NCI-H526 (cell line): ENCODE measurements at places on chromosomes 3 and 15.
A peak's percentile ranks its signal among the peaks of the same experiment; 100 is the strongest.

GRCh38 chr15:83112233-83112955 lies 4.9 kb downstream of the TM6SF1 start:
- no peak for DNase-seq

- no peak for DNase-seq
Observed at GRCh38 chr3:127761441-127761801, 60.9 kb downstream of the MGLL start.

DNA sequence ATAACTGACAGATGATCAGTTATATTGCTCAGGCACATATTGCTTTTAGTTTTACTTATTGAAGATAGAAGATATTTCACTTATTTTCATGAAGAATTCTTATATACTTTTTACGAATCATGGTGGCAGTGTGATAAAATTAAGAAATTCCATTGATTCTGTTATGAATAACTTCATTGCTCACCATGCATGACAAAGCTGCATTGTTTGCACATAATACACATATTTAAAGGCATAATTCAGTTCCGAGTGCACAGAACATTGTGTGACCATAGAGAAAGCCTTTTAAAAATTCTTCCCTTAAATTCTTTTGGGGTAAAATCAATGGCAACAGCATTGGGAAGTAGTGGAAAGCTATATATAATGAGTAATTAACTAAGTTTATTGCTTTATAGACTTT lies 82.5 kb upstream of the NAALADL2 start:
- DNase-seq: no peak

DNA sequence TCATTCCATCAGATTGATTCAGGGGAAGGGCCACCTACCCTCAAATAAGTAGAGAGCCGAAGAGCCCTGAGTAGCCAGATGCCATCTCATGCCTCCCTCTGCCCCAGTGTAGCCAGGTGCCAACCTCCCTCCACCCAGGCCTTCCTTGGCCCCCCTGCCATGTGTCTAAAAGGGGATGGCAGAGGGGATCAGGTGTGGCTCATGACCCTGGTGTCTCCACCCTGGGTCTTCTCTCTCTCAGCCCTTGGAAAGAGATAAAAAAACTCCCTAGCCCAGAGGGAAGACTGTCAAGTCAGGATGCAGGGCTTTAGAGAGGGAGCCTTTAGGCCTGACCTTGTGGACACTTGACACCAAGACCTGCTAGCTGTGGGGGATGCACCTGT lies 5.2 kb downstream of the GRM2 start:
- no peak for DNase-seq

DNA sequence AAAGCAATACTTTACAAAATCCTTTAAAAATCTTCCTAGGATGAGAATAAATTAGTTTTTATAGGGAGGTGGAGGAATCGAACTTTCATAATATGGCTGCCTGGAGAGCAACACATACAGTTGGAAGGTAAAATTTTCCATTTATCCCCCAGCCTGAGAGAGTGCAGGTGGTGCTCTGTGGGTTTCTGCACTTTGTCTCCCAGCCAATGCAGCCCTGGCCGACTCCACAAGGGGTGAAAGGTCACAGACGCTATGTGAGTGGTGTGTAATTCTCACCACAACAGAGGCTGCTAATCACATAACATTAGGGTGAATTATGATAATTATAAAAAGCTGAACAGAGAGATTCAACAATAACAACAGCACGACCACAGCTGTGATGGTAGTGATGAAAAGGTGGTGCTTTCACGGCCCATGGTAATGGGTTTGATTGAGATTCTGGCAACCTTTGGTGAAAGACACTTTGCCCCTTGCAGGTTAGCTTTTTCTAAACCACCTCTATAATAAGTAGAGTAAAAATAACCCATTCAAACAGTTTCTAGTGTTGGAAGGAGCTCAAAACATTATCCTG lies 30.1 kb upstream of the NANOGP8 start:
- no peak for DNase-seq

- no peak for DNase-seq
Observed at GRCh38 chr15:71290881-71291635, 175.8 kb downstream of the THSD4 start.

DNA sequence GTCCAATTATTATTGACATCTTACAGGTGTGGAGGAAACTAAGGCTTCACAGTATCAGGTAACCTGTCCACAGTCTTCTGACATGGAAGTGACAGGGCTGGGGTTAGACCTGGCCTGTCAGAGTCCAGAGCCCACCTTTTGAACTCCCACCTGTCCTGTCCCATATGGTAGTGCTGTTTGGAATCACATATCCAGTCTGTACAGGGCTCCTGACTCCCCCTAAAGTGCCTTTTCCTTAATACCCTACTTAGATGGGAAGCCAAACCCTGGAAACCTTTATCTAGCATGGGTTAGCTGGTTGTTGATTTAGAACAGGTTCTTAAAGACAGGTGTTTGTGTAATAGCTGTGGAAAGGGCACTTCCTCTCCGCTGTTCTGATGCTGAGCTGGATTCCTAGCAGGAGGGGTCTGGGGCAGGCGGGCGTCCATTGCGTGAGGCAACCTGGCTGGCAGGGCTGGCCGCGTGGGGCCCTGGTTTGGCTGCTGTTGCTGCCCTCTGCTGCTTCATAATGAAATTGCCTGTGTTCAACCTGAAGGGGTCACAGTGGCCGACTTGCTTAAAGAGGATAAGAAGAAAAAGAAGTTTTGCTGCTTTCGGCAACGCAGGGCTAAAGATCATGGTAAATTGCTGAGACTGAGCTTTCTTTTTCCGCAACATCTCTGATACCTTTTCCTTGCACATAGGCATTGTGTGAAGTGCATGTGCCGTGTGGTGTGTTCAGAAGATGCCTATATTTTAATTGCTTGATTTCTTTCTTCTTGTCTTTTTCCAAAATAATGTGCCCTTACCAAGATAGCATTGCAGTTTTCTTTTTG lies 136.2 kb downstream of the CHDH start:
- DNase-seq: peak; percentile 83

GRCh38 chr3:172133838-172134237 lies 94.5 kb downstream of the FNDC3B start:
- DNase-seq: no peak

GRCh38 chr3:152255290-152255689 lies 13.4 kb upstream of the MBNL1 start:
- DNase-seq: no peak

DNA sequence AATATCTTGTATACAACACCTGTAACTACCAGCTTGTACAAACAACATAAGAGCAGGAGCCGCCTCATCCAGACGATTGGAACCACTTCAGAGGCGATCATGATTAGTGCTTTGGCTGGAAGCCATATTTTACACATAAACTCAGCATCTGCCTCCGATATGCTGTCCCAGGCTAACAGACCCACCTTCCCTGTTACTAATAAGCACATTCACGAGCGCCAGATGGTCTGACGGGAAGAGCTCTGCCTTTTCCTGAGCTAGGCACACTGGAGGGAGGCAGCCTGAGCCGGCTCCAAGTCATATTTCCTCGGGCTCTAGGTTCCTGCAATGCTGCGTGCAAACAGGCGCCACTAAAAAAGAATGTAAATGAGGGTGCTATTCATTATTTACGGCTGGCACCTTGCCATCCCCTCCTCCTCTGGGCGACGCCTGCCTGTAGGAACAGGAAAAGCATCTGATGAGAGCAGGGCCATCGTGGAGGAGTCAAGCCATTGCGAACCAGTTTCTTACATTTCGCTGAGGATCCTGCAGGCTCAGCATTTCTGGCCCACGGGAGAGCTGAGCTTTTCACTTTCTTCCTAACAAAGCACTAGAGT lies 98.2 kb downstream of the ANXA2 start:
- DNase-seq: peak; percentile 80

DNA sequence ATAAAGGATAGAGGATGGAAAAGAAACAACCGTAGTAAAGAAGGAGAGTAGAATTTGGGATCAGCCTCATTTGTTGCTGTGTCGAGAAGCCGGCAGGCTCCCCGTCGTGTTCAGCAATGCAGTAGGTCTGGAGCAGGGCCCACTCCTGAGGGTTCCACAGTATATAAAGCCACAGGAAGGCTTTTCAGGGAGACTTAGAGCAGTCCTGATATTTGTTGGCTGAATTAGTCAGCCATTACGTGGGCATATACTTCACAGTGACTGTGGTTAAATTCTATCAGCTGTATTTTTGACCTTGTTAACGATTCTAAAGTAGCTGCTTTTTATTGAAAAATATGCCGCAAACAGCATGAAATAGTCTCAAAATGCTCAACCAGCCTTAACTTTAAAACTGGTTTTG lies 149.5 kb downstream of the ITPR1 start:
- DNase-seq: no peak

GRCh38 chr15:44801364-44801763 lies 65.0 kb downstream of the TRIM69 start:
- DNase-seq: no peak

- no peak for DNase-seq
Observed at GRCh38 chr3:69091389-69092029, 6.8 kb downstream of the ARL6IP5 start.

DNA sequence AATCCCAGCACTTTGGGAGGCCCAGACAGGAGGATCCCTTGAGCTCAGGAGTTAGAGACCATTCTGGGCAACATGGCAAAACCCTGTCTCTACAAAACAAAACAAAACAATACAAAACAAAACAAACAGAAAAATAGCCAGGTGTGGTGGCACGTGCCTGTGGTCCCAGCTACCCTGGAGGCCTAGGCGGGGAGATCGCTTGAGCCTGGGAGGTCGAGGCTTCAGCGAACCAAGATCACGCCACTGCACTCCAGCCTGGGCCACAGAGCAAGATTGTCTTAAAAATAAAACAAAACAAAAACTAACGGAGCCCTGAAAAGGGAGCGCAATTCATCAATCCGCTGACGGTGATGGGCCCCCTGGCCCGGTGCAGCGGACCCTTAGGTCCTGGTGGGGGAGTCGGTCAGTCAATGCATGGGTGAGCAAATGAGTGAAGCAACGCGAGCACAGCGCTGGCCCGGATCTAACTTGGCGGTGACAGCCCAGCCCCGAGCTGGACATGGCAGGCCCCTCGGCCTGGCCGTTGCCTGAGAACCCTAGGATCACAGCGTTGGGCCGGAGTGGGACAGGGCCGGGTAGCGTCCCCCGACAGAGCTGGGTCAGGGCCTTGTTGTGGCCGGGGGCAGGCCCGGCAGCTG lies 52.4 kb upstream of the BLM start:
- peak; percentile 81 for DNase-seq

- no peak for DNase-seq
Observed at GRCh38 chr3:100516838-100517237, 24.4 kb downstream of the TMEM45A start.

DNA sequence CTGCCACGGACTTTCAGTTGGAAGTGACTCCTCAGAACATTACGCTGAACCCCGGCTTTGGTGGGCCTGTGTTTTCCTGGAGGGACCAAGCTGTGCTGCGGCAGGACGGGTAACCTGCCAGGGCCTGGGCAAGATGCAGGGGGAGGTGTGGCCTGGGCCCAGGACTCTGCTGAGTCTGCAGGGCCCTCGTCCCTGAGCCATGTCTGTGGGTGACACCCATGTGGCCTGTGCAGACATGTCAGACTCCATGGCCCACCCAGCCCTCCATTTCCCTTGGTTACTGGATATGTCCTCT lies 4.9 kb upstream of the ITIH3 start:
- DNase-seq: no peak

GRCh38 chr3:115502128-115502527 lies 121.2 kb upstream of the GAP43 start:
- no peak for DNase-seq

DNA sequence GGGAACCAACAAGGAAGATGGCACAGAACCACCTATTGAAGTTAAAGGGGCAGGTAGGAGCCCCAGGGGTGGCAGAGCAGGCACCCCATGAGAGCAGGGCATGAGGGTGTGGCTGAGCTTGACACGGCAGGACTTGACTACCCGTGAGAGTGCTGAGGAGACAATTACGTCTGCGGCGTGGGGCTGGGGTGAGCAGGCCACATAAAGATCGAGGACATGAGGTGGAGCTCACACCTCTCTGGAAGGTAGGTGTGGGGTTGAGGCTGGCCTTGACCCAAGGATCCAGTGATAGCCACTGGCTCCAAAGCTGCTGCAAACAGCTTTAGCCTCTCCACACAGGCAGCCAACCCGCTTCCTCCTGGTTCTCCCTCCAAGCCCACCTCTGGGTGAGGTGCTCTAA lies 64.5 kb downstream of the PCSK6 start:
- no peak for DNase-seq

DNA sequence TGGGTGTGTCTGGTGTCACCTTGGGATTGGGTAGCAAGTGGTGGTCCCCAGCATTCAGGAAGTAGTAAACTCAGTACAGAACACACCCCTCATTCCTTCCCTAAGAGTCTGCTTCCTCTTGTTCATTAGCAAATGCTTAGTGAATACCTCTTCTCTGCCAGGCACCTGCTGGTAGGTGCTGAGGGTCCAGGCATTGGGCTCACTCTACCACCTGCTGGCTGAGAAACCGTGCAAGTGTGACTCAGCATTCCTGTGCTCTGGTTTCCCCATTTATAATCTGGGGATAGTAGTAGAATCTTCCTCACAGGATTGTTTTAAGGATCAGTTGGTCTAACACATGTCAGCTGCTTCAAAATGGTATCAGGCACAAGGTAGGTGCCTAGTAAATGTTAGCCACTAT lies 4.8 kb downstream of the SHF start:
- no peak for DNase-seq

DNA sequence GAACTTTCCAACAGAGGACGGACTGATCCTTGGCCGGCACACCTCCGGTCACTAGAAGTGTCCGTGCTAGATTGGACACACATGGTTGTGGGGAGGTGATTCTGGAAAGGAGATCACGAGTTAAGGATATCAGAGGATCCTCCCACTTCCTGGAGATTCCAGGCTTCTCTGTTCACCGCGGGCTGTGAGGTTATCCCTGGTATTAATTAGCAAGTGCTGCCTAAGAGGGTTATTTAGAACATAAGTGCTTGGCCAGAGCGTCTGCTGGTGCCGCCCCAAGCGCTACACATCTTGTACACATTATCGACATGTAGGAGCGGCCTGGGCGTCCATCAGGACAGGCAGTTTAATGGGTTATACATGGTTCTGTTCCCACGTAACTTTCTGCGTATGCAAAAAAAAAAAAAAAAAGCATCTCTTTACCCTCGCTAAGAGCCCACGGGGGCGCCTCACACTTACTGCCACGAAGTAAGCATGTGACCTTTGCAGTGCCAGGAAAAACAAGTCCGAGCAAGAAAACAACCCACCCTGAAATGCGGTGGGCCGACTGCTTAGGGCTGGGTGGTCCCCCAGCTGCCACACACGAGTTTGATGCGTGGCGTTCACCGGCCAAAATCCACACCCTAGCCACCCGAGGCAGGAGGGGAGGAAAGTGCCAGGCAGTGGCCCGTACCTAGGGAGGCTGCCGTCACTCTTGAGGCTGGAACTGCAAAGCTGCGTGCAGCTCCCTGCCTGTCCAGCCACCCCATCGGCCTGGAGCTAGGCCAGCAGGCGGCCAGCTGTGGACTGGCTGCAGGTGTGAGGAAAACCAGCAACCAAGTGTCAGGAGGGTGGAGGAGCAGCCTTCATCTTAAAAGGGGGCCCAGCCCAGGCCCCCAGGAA lies 78.0 kb downstream of the CPN2 start:
- DNase-seq: no peak

- DNase-seq: peak; percentile 100
Observed at GRCh38 chr3:194134757-194135515, 1.0 kb upstream of the HES1 start.

- no peak for DNase-seq
Observed at GRCh38 chr3:12452361-12453330, 31.6 kb upstream of the TSEN2 start.

- DNase-seq: no peak
Observed at GRCh38 chr3:14606669-14607339, 44.8 kb upstream of the CCDC174 start.
